ENCODE measurements at places on chromosomes 12 and 14. TPM values are rescaled to one million over a fixed set of nuclear protein-coding genes. Genes with fewer than 3 reads are reported as not detected.

DNA sequence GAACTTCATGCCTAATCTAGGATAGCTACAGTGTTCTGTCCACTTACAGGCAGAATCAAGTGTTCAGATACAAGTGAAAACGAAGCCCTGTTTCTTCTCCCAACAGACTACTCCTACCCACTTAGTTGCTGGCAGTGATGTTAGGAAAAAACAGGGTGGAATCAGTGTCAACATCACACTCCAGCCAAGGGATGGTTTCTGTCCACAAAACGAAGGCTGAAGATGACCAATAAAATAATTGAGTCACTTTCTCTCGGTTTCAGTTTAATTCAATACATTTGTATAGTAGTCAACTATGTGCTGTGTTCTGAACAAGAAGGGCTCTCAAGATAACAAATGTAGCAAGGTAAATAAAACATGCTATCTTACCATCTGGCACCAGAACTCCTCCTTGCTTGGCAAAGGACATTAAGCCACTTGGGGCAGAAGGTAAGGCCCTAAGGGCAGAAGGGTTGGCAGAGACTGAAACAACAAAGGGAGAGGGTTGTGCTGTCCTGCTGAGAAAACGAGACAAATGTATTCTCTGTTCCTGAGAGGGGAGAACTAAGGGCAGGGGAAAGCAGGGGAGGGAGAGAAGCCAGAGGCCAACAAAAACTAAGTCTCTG, 393.6 kb downstream of the DPF3 start:
- H3K36me3 ChIP-seq, result no peaks in the 10 kb centered on the region
- H3K4me3 ChIP-seq, result no peak overlapping the region
- peak; percentile 34 for DNase-seq
- no peaks in the 10 kb centered on the region for H3K27me3 ChIP-seq
- H3K27ac ChIP-seq, result no peak overlapping the region

Gene IKBIP
- total RNA-seq, result 7.4 TPM

Gene PITPNM2
- 10.5 TPM for total RNA-seq

Gene ACRBP
- not detected for total RNA-seq

Gene NABP2
- 23.6 TPM for total RNA-seq

- H3K36me3 ChIP-seq, result no peaks in the 10 kb centered on the region
- H3K4me1 ChIP-seq, result no peaks in the 10 kb centered on the region
- no peaks in the 10 kb centered on the region for H3K27me3 ChIP-seq
- no peak overlapping the region for H3K4me3 ChIP-seq
- H3K27ac ChIP-seq, result no peak overlapping the region
These were observed 10.5 kb upstream of the ZDHHC22 start for GRCh38 chr14:77151918-77152588.

DNA sequence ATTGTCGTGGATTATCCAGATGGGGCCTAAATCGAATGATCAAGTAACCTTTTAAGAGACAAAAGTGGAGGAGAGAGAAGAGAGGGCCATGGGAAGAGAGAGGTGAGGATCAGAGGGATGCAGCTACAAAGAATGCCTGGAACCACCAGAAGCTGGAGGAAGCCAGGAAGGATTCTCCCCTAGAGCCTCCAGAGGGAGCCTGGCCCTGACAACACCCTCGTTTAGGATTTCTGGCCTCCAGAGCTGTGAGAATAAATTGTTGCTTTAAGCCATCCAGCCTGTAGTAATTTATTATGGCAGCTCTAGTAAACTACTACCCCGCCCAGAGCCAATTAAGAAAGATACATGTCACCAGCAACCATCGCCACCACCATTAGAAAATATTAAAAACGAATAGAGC, 46.2 kb upstream of the GSC start:
- no peak for DNase-seq
- H3K27me3 ChIP-seq, result no peaks in the 10 kb centered on the region
- no peaks in the 10 kb centered on the region for H3K36me3 ChIP-seq

DNA sequence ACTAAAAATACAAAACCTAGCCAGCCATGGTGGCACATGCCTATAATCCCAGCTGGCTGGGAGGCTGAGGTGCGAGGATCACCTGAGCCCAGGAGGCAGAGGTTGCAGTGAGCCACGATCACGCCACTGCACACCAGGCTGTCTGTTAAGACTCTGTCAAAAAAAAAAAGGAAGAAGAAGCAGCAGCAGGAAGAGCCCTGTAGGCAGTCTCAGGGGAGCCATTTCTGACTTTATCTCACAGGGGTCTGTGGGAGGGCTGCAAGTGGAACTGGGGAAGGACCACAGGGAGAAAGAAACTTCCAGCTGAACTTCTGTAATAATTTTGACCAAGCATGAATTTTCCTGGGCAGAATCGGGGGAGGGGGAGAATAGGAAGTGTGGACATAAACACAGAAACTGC, 32.7 kb downstream of the GARIN6 start:
- H3K27me3 ChIP-seq, result no peaks in the 10 kb centered on the region
- no peak overlapping the region for H3K4me3 ChIP-seq
- no peak for DNase-seq
- no peaks in the 10 kb centered on the region for H3K36me3 ChIP-seq
- H3K4me1 ChIP-seq, result no peaks in the 10 kb centered on the region

All from right atrium auricular region (tissue), 2 donors.